Stimulated activated CD8-positive, alpha-beta memory T cell treated with anti-CD3 and anti-CD28 coated beads, Interleukin-15, amount 100 ng/mL, for 4 hours (primary cell): ENCODE measurements at places on chromosomes 5 and 9.

DNA sequence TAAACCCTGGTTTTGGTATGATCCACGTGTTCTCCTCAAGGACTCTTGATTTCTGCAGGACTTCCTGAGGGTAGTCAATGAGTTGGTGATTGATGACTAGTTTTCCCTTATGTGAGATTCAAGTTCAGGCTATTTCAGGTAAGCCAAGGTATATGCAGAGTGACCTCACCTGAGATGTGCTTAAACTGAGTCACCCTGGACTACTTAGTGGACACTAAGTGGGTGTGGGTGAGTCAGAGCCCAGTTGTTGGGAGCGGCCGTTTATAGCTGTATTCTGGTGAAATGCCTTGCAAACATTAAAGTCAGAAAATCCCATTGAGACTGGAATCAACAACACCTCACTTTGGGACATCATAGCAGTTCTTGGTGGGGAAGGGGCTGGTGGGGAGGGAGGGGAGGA is 62.9 kb downstream of the SLC28A3 start:
- no peak for DNase-seq

- DNase-seq: no peak
Measured at GRCh38 chr5:61402244-61402823, 70.3 kb downstream of the ZSWIM6 start.

GRCh38 chr5:102901424-102902134 is 146.5 kb downstream of the PAM start:
- no peak for DNase-seq

DNA sequence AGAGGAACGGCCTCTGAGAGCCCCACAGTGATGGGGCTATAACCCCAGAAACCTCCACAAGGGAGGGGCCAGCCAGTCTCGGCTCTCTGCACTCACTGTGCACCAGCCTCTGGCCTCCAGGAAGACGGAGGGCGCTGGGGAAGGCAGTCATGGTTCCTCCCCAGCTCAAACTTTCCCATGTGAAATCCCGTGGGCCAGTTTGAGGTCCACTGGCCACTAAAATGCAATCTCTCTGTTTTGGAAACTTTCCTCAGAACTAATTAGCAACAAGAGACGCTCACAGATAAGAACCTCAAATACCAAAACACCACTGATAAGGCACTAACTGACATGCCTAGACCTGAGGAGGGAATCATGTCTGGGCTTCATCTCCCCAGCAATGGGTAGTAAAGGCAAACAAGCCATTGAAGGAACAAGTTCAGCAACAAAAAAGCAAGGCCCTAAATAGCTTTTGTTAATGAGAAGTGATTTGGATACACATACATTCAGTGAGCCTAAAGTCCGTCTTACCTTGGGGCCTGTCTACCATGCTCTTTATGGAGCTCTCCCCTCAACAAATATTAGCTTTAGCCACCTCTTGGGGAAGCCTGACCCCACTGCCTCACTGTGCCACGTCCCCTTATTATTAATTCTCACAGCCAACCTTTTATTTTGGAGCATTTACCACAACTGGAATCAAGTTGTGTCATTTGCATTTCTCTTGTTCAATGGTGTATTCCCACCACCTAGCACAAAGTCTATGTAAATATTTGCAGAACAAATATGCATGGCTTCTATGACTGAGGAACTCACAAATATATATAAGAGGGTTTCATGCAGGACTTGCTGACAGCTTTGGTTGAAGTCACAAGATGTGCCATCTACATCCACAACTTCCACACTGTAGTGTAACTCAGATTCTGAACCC is 56.1 kb upstream of the GLRX start:
- no peak for DNase-seq

GRCh38 chr5:55454282-55454681 is 80.5 kb downstream of the PLPP1 start:
- DNase-seq: no peak

GRCh38 chr5:102975045-102975444 is 144.9 kb downstream of the GIN1 start:
- DNase-seq: no peak

DNA sequence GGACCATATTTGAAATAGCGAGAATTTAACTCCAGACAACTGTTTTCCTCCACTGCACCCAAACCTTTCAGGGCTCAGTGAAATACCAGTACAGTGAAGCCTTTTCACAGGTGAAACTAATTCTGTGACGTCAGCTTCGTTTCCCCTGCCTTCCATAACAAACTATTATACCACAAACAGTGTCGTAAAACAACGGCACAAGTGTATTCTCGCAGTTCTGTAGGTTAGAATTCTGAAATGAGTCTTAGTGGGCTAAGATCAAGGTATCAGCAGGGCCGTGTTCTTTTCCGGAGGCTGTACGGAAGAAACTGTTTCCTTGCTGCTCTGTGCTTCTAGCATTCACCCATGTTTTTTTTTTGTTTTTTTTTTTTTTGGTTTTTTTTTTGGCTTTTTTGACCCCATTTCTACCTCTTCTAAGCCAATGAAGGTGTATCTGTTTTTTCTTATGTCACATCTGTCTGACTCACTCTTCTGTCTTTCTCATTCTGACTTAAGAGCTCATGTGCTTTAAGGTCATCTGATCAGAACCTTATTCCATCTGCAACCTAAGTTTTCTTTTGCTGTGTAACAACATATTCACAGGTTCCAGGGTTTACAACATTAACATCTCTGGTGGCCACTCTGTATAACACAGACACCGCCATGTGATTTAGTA is 20.1 kb downstream of the ISOC1 start:
- DNase-seq: no peak

DNA sequence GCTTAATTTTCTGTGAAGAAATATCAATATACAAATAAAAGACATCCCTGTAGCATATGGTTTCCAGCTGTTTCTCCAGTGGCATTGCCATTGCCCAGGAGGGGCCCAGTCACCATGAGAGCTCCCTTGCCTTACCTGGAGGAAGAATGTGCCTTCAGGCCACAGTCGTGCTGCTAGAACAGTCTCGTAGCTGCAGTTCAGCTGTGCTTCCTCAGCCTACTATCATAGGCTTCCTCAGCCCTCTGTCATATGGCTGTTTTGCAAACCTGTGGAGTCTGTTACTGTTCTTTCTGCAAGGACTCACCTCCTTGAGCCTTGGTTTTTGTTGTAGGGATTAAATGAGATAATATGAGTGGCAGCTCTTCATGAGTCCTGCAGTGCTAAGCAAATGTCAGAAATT is 67.6 kb downstream of the RCL1 start:
- no peak for DNase-seq

DNA sequence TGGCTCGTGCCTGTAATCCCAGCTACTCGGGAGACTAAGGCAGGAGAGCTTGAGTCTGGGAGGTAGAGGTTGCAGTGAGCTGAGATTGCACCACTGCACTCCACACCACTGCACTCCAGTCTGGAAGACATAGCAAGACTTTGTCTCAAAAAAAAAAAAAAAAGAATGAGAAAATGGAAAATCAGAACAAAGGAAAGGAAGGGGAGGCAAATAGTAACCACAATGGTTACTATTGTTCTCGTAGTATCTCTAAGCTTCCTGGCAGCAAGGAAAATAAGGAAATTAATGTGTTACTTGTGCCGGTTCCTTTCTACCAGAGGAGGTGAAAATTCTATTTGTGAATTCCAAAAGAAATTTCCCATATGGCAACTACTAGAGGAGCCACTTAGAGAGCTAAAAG is 48.5 kb upstream of the BNC2 start:
- DNase-seq: no peak

DNA sequence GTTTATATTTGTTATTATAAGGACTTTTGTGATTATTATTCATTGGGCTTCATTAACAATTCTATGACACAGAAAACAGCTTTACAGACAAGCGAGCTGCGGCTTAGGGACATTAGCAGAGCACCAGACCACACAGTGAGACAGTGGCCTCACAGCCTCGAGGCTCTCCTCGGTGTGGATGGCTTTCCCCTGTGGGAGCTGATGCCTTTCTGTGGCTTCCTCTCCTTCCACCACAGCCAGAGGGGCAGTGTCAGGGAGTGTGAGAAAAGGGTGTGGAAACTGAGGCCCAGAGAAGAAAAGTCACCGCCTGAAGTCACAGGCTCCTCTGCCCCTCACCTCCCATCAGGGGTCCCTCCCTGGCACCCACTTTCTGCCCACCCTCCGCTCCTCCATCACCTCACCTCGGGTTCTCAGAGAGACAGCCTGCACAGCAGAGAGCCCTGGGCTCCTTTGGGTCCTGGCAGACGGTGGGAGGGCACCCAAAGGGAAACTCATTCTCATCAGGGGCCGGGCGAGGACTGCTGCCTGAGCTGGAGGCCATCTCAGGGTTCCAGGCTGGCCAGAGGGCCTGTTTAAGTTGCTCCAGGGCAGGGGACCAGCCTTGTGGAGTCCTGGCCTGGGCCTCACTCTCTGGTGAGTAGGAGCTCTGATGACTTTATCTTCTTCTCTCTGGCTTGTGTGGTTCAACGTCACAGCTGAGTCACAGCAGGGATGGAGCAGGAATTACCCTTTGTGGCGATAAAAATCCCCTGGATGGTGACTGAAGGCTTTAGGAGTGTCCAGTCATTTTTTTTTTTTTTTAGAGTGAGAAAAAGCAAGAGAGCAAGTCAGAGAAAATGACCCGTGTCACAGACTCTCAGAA is 830 bp downstream of the TRAF1 start:
- DNase-seq: peak; percentile 76

- no peak for DNase-seq
Measured at GRCh38 chr9:126523611-126524111, 90.1 kb upstream of the LMX1B start.

DNA sequence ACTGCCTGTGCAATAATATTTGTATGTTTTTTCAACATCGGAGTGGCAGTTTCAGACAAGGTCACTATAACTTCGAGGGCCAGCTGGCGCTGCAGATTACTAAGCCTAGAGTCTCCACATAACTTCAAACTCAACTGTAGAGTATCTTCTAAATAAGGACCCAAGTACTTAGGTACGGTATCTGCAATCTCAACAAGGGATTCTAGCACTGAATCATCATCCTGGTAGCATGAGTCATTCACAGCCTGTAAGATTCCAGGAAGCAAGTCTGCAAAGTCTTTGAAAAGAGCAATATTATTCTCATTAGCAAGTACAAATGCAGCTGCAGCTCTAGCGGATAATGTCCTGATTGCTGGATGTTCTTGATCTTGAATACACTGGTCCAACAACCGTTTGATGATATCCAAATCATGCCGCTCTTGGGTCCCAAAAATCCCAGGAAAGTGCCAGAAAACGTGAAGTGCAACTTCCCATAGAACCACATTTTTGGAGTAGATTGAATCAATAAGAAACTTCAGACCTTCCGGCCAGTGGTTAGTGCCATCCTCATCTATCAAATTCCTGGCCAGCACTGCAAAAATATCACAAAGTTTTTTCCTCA is 654 bp downstream of the RANBP6 start:
- DNase-seq: no peak
